ENCODE measurements at places on chromosomes 2 and 18.
A peak's percentile ranks its signal among the peaks of the same experiment; 100 is the strongest.

DNA sequence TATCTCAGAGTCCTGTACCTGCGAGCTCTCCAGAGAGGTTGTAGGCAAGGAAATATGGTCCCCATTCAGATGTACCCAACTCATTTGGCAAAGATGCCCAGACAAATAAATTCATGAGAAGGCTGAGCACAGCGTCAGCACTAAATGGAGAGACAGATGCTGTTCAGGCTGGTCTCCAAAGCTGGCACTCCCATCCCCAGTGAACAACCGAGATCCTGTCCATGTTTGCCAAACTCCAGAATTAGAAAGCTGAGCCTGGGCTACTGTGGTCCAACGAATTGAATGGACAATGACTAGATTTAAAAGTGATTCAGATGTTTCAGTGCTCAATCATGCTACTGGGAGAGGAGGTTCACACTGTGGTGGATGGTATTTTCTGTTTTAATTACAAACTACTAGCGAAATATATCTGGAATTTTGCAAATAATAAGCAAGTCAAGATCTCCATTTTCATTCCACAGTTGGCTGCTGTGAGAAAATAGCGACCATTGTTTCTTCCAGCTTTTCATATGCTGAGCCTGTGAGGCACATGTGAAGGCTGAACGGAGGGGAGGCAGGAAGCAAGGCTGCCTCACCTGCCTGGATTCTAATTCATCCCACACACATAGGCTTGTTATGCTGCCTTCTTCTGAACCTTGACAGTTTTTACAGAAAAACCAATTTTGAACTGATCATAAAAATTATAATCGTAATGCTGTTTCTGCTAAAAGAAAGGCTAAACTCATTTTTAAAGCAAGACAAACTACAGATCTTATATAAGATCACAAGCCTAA, 22.6 kb upstream of the DAPL1 start:
- no peak for DNase-seq

DNA sequence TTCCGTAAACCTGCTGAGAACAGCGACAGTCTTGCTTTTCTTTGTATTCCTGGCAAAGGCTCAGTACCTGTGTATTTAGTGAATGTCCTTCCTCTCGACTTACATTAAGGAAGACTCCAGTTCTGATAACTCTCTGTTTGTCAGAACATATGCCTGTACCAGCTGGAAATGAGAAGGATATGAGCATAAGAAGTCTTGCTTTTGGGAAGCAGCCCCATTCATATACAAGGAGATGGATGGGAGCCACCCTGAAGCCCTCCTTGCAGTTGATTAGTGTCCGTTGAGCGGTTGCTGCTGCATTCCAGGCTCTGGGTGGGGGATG, 59.8 kb downstream of the SH3BP4 start:
- DNase-seq, result no peak

DNA sequence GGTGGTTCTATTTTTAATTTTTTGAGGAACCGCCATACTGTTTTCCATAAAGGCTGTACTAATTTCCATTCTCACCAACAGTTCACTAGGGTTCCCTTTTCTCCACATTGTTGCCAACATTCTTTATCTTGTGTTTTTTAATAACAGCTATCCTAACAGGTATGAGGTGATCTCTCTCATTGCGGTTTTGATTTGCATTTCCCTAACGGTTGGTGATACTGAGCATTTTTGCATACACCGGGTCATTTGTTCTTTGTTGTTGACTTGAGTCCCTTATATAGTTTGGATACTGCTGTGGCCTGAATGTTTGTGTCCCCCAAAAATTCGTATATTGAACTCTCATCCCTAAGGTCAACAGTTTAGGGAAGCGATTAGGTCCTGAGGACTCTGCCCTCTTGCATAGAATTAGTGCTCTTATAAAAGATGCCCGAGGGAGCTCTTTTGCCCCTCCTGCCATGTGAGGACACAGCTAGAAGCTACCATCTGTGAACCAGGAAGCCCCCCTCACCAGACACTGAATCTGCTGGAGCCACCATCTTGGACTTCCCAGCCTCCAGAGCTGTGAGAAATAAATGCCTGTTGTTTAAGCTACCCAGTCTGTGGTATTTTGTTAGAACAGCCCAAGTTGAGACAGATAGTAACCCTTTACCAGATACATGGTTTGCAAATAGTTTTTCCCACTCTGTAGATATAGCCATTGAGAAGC, 4.7 kb downstream of the IMP4 start:
- DNase-seq, result no peak

- DNase-seq, result no peak
Measured at GRCh38 chr2:102093662-102094061, 48.9 kb upstream of the IL1R1 start.

DNA sequence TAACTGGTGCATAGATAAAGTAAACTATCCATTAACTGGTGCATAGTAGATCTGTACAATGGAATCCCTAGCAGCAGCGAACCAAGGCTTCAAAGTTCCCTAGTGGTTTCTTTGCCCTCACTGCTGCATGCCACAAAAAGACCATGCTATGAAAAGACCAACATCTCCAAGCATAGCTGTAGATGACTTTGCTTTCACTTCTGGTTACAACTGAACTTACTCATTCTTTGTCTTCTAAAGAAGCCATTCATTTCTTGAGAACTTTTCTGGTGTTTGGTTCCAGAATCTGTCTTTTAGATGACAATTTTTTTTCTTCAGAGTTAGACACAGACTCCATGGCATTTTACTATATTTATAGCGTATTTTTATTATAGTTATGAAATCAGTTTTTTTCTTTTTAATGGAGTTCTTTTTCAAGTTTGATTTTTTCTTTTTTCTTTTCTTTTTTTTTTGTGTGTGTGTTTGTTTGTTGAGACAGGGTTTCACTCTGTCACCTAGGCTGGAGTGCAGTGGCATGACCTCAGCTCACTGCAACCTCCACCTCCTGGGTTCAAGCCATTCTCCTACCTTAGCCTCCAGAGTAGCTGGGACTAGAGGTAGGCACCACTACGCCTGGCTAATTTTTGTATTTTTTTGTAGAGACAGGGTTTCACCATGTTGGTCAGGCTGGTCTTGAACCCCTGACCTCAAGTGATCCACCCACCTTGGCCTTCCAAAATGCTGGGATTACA, 63.6 kb downstream of the SLC35F5 start:
- DNase-seq, result peak; percentile 8

- DNase-seq, result no peak
Measured at GRCh38 chr2:122652670-122653069, 897.2 kb downstream of the TSN start.

- no peak for DNase-seq
Measured at GRCh38 chr2:241615041-241615440, 21.9 kb downstream of the THAP4 start.

DNA sequence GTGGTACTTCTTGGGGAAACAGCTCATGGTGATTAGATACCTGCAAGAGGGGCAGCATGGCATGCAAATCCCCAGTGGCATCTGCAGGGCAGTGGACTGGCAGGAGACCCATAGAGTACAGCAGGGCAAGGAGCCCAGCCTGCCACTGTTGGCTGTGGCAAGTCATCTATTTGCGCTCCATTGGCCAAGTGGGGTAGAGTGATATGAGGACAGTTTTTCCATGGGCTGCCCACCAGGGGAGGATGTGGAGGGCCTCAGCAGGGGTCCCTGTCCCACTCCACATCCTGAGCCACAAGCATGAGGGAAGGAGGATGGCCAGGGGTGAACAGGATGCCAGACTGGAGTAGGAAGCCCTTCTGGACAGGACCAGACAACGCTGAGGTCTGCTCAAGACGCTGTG, 50.9 kb upstream of the OTOF start:
- no peak for DNase-seq

- no peak for DNase-seq
Measured at GRCh38 chr18:48821251-48821590, 129.5 kb downstream of the SMAD7 start.

- no peak for DNase-seq
Measured at GRCh38 chr2:176769499-176770370, 442.9 kb upstream of the HNRNPA3 start.

DNA sequence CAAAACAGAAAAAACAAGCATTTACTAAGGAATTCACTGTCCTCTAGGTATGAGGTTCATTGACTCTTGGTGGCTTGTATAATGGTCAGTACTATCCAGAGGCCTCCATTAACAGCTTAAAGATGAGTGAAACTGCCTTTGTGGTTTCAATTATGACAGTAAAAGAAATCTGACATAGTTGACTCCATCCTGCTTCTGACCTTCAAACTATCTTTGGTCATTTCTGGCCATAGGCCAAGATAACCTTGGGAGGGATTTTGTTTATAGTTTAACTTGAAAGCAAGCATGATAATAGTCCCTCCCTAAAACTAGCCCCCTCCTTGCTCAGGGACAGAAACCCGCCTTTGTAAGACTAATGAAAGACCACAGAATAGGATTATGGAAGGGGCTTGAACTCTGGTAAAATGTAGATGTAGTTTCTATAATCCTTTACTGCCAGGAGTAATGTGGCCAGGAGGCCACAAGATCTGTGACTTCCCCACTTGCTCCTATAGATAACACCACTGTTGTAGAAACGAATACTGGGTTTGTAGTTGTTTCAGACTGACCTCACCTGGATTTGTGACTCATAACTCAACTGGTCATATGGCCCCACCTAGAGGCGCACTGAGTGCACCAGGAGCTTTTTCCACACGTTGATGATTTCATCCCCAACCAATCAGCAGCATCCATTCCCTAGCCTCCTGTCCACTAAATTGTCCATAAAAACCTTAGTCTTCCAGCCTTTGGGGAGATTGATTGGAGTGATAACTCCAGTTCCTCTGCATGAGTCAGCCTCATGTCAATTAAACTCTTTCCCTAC, 8.6 kb upstream of the PLEKHM3 start:
- DNase-seq, result peak; percentile 29

DNA sequence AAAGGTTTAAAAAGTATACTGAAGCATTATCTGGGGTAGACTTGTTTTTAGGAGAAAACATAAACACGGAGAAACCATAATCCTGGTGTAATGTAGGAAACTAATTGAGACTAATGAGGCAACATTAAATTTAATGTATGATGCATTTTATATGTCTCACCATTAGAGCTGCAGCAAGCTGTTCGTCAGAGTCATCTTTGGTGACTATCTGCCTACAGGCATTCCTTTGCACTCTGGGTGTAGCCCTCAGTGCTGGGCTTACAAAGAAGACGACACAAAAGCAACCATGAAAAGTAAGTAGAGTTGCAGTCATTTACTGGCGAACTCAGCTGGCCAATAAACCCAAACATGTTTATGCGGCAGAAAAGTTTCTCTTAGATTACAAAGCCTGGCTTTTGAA, 415.3 kb upstream of the ZEB2 start:
- no peak for DNase-seq

DNA sequence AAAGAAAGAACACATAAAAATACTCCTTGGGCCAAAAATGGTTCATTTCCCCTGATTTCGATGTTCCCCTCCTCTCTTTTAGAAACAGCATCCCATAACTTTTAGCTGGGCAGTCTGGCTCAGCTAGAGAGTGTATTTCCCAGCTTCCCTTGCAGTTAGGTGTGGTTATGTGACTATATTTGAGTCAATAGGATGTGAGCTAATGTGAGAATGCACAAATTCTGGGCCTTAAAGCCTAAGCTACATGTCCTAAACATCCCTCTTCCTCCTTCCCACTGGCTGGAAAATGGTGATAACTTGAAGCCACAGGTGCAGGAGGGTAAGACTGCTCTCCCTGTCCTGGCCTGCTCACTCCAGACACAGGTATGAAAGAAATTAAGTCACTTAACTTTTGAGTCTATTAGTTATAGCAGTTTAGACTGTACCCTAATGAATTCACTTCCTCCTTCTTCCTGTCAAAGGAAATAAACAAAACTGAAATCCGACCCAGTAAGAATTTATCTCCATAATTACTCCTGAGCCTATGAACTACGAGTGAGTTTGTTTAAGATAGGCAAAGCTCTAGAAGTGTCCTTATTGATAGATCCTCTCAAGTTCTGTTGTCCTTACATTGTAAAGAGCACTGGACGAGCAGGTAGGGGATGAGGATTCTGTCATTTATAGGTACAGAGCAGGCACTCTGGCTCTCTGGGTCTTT, 177.6 kb downstream of the MTX2 start:
- no peak for DNase-seq

DNA sequence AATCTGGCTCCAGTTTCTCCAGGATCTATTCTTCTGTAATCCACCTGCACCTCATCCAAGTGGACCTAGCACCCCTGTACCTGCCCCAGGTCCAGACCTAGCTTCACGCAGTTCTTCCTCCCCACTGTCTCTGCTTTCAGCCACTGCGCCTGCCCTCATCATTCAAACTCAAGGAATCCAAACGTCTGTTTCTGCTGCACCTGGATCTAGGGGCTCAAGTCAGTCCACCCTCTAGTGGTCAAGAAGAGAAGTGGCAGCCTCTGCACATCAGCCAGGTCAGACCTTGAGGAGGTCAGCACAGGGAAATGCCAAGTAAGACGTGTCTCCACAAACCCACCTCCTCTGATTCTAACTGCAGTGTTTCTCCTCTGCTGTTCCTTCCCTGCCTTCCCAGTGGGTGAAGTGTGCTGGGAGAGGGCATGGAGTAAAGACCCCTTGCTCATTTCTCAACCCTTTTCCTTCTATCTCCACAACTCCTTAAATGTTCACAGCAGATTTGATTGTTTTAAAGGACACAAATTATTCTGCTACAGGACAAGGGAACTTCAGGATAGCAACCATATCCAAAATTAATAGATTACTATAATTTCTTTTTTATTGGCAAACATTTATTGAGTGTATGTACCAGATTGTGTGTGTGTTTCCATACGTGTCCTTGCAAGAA, 8.6 kb upstream of the RNF152 start:
- DNase-seq, result peak; percentile 43

- no peak for DNase-seq
Measured at GRCh38 chr2:28401411-28401810, 8.8 kb downstream of the FOSL2 start.

GRCh38 chr2:68590702-68591101, 52.7 kb upstream of the PROKR1 start:
- DNase-seq, result no peak

DNA sequence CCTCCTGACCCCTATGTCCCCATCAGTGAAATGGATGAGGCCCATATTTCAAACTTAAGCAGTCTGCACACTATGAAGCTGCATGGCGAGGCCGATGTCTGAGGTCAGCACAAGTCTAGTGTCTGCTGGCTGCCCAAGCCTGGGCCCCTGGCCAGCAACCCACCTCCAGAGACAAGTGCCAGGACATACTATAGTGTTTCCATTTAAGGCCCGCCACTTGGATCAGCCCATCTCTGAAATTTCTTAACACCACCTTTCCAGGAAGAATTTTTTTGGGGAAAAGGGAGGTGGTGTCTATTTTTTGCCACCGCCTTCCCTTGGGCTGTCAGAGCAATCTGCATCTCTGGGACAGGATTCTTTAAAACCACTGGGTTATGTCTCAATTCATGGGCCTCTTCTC, 1.8 kb downstream of the ACVR1 start:
- no peak for DNase-seq

DNA sequence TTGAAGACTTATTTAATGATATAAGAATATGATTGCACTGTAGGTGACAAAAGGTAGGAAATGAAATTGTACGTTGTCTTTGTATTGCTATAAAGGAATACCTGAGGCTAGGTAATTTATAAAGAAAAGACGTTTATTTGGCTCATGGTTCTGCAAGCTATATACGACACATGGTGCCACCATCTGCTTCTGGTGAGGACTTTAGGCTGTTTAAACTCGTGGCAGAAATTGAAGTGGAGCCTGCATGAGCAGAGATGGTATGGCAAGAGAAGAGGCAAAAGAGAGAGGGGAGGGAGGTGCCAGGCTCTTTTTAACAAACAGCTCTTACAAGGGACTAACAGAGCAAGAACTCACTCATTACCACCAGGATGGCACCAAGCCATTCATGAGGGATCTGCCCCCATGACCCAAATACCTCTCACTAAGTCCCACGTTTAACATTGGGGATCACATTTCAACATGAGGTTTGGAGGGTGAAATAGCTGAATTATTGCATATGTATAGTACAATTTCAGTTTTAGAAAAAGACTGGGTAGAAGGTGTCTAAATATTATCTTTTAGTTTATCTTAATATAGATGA, 86.8 kb downstream of the GULP1 start:
- no peak for DNase-seq

GRCh38 chr18:48959921-48960920, 9.5 kb upstream of the SMAD7 start:
- DNase-seq, result no peak
